Ecto neural progenitor cell (in vitro differentiated cells): ENCODE measurements at places on chromosomes 6 and 20.
A peak's percentile ranks its signal among the peaks of the same experiment; 100 is the strongest.

- no peak for DNase-seq
Measured at GRCh38 chr20:62066983-62067433, 1.3 kb upstream of the TAF4 start.

DNA sequence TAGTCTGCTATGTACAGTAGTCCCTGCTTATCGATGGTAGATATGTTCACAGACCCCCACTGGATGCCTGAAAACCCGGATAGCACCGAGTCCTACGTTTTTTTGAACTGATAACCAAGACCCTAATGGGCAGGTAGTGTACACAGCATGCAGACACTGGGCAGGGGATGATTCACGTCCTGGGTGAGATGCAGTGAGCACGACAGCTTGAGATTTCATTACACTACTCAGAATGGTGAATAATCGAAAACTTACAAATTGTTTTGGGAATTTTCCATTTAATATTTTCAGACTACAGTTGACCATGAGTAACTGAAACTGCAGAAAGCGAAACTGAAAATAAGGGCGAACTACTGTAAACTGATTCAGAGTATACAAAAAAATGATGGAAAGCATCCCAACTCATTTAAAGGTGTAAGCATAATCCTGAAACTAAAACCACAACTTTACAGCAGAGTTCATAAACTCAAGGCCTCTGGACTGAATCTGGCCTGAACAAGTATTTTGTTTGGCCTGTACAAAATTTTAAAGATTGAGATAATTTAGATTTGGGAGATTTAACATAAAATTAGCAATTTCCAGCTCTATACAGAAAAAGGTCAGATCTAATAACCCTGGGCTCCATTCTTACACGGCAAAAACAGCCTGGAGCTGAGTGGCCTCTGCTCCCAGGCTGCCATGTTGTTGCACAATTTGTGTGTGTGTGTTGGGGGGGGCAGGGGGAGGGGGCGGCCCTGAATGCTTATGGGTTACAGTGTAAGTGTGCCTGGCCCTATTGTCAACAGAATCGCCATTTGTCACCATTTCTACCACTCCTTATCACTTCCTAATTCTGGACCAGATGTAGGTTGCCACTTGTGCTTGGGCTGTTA lies 34.9 kb downstream of the RNF24 start:
- DNase-seq, result no peak

DNA sequence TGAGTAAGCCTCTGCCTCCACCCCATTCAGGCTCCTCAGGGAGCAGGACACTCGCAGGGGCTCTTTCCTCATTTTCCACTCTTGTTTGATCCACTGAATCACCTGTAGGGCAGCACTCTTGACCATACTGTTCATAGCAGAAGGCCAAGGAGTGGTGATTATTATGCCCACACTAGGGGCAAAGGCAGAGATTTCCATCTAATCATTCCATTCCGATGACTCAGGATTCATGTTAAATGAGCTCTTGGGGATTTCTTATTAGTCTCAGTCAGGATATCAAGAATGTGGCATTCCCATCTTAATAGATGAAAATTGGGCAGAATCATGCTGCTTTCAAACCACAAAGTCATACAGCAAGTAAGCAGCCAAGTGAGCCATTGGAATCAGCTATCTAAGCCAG lies 101.9 kb upstream of the MOCS1 start:
- DNase-seq, result no peak

GRCh38 chr6:157822245-157823000 lies 623 bp upstream of the SNX9 start:
- DNase-seq, result peak; percentile 67

- peak; percentile 7 for DNase-seq
Measured at GRCh38 chr6:107711412-107712236, 112.5 kb downstream of the SCML4 start.

DNA sequence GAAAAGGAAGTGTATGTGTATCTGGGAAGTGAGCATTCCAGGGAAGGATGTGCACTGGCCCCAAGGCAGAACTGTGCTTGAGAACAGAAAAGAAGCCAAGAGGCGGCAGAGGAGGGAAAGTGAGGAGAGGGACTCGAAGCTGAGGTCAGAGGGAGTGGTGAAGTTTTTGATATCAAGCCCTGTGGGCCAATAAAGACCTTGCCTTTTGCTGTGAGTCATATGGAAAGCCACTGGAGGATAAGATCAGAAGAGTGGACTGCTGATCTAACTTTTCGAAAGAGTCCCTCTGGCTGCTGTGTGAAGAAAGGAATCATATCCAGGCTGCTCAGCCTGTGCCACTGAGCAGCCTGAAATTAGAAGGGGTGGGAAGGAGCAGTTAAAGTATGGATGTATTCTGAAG lies 99.4 kb downstream of the EYA4 start:
- no peak for DNase-seq

DNA sequence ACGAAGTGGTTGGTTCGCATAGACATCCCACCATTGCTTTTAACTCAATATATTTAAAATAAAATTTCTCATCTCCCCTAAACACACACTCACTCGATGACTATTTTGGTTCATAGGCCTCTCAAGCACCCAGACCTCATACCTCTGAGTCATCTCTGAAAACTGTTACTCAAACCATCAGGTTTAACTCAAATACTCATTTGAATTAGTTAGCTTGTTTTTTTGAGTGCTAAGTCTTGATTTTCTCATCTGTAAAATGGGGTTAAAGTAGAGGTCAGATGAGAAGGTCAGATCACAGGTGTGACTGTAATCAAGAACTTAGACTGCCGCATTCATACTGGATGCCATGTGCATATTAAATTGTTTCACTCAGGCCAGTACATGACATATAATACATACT lies 243.9 kb upstream of the TENT5A start:
- no peak for DNase-seq

DNA sequence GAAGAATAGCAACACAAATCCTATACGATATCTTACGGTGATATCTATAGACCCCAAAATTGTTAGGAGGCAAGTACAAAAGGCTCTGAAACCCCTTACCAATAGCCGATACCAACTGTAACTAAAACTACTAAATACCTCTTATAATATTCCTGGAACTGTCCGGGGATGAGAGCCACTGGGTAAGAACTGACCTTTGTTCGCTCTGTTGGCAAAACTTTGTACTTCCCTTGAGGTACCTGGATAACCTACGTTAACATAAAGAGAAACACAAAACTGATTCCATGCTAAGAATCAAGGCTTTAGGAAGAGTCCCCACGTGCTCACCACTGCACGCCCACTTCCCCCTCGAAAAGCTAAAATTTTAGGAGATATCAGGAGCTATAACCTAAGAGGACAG lies 9.7 kb downstream of the PHF10 start:
- no peak for DNase-seq

DNA sequence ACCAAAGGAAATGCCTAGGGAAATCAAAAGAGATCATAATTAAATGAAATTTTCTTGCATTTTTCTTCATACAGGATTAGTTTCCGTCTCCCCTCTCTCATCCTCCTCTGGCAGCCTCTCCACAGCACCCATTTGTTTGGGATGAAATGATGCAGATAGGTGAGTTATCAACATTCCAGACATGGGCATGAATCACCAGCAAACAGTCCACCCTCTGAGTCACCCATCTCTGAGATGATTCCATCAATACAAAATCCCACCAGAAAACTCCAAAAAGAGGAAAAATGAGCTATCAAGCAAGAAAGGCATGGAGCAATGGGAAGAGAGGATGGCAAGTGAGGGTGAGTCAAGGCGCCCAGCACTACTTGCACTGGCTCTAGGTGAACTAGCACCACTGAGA lies 11.4 kb downstream of the MC3R start:
- no peak for DNase-seq

DNA sequence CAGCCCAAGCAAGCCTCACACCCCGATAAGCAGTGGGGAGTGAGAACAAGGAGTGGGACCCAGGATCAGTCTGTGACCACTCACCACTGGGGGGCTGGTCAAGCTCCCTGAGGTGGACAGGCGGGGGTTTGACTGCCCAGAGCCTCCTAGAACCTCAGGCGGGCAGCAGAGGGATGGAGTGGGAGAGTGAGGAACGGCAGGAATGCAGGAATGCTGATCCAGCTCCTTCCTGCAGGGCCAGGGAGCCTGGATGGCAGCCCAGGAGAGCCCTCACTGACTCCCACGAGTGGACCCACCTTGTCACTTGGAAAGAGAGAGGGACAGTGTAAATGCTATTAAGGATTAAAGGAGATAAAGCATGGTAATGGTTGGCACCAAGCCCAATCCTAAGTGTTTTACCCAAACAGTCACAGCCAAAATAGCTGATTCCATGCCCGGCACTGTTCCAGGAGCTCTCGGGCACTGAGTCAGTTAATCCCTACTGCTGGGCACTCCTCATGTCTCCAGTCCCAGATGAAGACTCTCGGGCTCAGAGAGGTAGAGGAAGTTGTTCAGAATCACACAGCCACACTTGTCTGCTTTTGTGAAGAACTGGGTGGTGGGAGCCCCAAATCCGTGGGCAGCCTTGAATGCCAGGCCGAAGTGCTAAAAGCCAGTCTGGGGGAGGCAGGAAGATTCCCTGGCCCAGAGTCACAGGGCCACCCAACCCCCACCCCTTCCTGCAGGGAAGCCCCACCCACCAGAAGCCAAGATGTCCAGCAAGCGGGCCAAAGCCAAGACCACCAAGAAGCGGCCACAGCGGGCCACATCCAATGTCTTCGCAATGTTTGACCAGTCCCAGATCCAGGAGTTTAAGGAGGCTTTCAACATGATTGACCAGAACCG lies 3.1 kb downstream of the MYL9 start:
- DNase-seq, result no peak

- no peak for DNase-seq
Measured at GRCh38 chr20:52652271-52652670, 319.9 kb upstream of the TSHZ2 start.

DNA sequence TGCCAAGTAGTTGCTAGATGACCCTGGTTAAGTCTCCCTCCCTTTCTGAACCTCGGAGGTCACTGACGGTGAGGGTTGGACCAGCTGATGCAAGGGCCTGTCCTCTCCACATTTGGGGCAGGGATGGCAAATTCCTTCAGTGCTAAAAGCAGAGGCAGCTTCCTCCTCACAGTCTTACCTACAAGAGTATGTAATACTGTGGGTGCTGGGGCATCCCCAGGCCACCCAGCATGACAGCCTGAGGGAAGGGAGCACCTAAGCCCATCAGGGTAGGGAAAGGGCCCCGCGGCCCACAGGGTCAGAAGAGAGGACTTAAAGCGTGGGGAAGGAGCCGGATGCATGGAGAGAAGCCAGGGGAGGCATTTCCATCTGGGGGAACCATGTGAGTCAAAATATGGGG lies 38.0 kb downstream of the TGM3 start:
- peak; percentile 29 for DNase-seq

- no peak for DNase-seq
Measured at GRCh38 chr6:122969999-122970533, 26.0 kb upstream of the CLVS2 start.

- peak; percentile 57 for DNase-seq
Measured at GRCh38 chr20:9323622-9324021, 190.8 kb upstream of the LAMP5 start.

DNA sequence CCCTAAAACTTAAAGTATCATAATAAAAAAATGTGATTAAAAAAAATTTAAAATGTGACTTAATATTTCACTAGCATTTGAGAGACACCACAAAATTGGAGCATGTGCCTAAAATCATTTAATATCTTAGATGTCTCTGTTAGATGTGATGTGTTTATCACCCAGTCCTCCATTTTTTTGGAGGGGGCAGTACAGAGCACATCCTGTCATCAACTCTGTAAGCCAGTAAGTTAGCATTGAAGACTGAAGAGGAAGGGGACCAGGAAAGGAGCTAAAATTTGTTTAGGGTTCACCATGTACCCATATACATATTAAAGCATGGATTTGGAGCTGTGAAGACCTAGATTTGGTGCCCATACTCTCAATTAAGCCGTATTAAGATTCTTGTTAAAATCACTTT lies 30.7 kb upstream of the ADIG start:
- no peak for DNase-seq

DNA sequence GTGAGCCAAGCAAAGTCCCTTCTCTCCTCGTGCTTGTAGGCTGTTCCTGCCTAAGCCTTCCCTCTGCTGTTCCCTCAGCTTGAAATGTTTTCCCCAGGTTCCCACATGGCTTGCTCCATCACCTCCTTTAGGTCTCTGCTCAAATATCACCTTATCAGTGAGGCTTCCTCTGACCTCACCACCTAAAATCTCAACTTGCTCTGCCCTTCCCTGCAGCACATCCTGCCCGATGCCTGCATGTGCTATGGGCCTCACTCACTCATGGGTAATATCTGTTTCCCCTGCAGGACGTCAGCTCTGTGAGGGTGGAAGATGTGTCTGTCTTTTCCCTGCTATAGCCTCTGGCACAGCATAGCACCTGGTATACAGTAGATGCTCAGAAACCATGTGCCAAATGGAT lies 29.9 kb upstream of the FKBP1A start:
- DNase-seq, result no peak

DNA sequence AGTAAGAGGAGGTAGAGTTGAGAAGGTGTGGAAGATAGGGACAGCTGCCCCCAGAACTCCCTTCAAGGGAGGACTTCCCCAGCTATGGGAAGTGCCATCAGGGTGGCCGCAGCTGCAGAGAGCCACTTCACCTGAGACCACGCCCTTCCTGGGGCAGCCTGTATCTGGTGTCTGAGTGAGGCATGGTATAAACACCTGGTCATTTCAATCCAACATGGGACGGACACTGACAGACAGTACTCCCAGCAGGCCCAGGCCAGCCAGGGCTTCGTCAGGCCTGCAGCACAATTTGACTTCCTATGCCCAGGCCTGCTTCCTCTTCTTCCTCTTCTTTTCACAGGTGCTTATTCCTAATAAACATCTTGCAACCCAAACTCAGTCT lies 4.5 kb downstream of the SOX12 start:
- DNase-seq, result no peak

DNA sequence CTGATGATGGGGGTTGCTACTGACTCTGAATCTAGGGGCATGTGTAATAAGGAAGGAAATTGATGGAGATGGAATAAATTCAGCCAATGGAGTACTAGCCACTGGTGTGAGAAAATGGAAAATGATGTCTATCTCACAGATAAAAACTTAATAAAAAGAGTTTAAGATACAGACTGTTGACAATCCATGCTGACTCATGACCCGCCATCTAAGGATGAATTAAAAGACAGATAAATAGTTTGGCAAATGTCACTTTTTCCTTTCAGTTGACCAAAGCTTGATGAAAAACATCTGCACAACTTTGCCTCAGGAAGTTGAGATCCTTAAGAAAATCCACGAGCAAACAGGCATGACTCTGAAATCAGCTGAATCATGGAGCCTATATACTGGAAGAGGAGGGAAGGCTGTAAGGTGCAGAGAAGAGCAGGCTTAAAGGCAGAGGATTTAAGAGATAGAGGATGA lies 82.6 kb upstream of the BMP5 start:
- DNase-seq, result no peak

- no peak for DNase-seq
Measured at GRCh38 chr6:72382602-72383529, 239.0 kb upstream of the KCNQ5 start.

GRCh38 chr6:38207375-38207774 lies 387.8 kb downstream of the ZFAND3 start:
- DNase-seq, result no peak

GRCh38 chr6:85995339-85996033 lies 352.8 kb upstream of the SYNCRIP start:
- DNase-seq, result no peak

GRCh38 chr6:111944541-111944940 lies 71.3 kb upstream of the FYN start:
- DNase-seq, result no peak
